ENCODE measurements at places on chromosomes 1 and 21.

GRCh38 chr1:53532912-53533311, 73.7 kb downstream of the DMRTB1 start:
- no peak for ATAC-seq

GRCh38 chr1:212677136-212677535, 22.5 kb downstream of the BATF3 start:
- ATAC-seq = no peak

DNA sequence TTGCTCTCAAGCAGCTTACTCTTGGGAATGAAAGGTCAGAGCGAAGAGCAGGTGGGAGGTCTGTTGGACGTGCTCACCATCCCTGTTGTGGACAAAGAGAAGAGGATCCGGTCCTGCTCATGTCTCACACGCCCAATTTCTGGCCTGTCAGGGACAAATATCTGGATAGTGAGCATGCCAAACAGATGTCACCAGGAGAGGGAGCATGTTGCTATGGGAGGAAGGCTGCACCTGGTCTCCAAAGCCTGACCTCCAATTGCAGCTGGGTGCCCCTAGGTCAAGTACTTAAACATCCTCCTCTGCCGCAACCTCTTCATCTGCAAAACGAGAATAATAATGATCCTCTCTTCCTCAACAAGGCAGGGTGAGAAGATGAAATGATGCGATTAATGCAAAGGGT, 53.4 kb downstream of the DMRTA2 start:
- ATAC-seq = no peak

GRCh38 chr1:190754666-190755065, 277.0 kb upstream of the BRINP3 start:
- peak; percentile 77 for ATAC-seq

DNA sequence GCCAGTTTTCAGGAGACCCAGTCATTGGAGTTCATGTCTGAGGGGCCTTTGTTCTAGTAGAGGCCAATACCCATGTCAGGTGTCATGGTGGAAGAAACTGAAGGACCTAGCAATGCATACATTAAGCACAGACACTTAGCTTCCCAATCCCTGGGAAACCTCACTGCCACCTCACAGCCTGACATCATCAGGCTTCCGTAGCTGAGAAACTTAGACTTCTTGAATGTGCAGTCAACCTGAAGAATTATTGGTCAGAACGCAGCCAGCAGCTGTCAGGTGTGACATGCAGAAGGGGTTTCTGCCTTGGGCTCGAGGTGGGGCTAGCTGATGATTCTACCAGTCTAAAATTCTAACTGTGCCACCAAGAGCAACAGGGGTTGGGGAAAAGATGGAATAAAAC, 1.9 kb upstream of the ITPKB start:
- no peak for ATAC-seq
